IgD-negative memory B cell (primary cell): ENCODE measurements at places on chromosomes 11 and 22. TPM values are rescaled to one million over a fixed set of nuclear protein-coding genes. Genes with fewer than 3 reads are reported as not detected.

Gene MYO7A
- not detected for polyA plus RNA-seq

Gene CDC42BPG
- 0.15 TPM for polyA plus RNA-seq

Gene ADM2
- 1.5 TPM for polyA plus RNA-seq

Gene CCDC83
- 0.14 TPM for polyA plus RNA-seq

Gene RAB39A
- polyA plus RNA-seq = 0.69 TPM

Gene CD3D
- polyA plus RNA-seq = 31.6 TPM

Gene GRIA4
- polyA plus RNA-seq = not detected
